ENCODE measurements at places on chromosomes 7 and 10.

DNA sequence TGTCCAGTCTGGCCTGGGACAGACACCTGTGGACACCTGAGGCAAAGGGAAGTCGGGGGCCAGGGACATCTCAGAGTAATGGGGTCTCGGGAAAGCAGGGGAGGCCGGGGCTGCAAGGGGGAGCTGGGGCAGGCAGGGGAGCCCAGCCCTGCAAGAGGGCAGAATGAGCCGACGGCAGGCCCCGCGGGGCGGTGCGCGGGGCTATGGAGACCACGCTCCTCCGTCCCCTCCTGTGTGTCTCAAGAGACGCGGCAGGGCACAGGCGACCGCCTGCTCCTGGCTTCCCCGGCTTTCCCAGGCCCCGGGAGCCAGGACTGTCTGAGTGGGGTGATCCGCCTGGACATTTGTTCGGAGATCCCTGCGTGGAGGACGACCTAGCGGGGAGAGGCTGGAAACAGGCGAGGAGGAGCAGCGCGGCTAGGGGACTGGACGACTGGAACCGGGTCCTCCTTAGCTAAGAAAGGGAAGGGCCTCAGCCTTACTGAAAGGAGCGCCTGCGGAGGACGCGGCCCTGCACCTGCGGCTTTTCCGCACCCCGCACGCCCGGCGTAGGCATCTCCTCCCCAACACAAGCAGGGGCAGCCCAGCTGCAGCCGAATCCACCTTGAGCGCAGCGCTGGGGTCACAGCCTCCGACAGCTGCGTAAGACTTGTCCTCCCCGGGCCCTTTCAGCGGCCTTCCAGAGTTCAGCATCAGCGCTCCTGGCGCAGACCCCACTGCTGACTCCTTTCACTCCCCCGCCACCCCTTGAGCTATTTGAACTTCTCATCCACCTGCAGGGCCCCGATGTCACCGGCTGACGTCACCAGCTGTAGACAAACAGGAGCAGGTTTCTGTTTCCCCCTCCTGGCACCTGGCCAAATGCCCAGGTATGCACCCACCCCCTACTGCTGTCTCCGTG lies 176.4 kb downstream of the ZNF248 start:
- no peak for DNase-seq

DNA sequence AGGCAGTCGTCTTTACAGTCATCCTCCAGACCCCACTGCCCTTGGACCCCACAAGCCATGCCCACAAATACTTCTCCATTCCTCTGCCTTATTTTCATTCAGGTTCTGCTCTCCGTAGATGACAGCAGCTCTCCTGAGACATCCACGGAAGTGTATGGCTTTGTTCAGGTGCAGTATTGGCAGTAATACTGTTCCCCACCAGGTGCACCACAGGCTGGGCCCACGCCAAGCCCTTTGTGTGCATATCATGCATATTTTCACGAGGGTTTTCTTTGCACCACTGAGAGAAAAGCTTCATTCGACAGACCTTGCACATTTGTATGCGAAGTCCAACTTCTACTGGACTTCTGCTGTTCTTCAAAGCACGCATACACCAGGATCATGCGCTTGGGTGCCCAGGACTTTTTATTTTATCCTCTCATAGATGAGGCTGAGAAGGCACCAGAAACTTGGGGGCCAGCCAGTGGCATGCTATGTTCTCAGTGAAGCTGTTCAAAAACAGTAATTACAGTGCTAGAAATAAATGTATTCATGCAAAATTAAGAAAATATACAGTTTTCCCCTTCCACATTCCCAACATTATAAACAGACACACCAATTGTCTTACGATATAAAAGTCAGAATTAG lies 37.8 kb upstream of the PITRM1 start:
- DNase-seq: no peak

DNA sequence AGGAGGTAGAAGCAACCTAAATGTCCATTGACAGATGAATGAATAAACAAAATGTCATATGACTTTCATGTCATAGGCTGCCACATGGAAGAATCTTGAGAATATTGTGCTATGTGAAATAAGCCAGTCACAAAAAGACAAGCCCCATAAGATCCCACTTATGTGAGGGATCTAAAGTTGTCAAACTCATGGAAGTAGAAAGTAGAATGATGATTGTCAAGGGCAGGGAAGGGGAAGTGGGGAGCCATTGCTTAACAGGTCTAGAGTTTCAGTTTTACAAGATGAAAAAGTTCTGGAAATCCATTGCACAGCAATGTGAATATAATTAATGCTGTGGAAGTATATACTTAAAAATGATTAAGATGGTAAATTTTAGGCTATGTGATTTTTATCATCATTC lies 229.3 kb upstream of the KMT2E start:
- DNase-seq: no peak

GRCh38 chr7:130793855-130794618 lies 60.0 kb upstream of the KLF14 start:
- DNase-seq: no peak

GRCh38 chr10:80582286-80582960 lies 44.7 kb downstream of the SH2D4B start:
- no peak for DNase-seq

- peak; percentile 23 for DNase-seq
Observed at GRCh38 chr10:73647211-73647874, 6.1 kb upstream of the MYOZ1 start.

- DNase-seq: no peak
Observed at GRCh38 chr7:131250331-131250730, 77.3 kb upstream of the MKLN1 start.

DNA sequence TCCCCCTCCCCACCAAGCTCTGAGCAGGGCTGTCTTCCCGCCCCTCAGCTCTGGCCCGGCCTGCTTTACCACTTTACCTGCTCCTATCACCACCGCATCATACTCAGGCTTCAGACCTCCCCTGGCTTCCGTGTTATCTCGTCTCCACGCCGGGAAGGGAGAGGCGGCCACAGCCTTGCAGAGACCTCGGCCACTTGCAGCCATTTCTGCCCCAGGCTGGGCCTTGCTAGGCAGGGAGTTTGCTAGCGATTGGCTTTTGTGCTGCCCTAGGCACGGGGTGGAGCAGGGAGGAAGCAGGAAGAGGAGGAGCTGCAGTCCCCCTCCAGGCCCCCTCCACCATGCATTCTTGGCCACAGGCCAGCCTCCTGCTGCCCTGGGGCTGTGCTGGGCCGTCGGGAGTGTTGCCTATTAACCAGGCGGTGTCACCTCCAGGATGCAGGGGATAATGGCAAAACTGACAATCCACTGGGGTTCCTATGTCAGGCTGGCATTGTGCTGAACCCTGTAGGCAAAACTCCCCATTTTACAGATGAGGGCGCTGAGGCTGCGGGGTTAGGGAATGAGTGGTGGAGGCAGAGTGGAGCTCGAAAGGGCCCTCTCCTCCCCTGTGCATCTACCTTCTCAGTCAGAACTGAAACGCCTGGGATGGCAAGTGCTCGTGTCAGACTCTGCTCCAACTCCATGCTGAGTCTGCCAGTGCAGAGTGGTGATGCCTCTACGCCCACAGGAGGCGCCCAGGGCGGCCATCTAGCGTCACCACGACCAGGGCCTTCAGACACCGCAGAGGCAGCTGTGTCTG lies at the start of gene PYROXD2:
Gene PYROXD2 (minus strand): TSS at position 251 of the 799 bp plus-strand sequence. CDS start 47 bp downstream, at position 204.
- DNase-seq: peak; percentile 45

GRCh38 chr7:22846961-22847360 lies 24.3 kb upstream of the TOMM7 start:
- DNase-seq: no peak

- DNase-seq: peak; percentile 39
Observed at GRCh38 chr10:96043893-96044715, 721 bp downstream of the CCNJ start.

DNA sequence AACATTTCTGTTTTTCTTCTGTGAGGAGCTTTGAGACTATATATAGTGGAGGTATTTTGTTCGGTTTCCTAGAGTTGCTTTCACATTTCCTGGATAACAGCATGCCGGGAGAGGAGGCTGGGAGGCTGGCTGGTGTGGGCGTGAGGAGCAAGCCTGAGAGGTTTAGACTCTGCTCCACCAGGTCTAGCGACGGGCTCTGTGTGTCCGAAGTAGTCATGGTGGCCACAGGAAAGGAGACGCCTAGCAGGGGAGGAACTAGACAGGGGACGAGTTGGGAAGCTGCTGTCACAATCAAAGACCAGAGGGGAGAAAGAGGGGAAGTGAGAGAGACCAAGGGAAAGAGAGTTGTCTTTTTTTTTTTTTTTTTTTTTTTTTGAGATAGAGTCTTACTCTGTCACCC lies 19.6 kb downstream of the PTPRE start:
- no peak for DNase-seq

GRCh38 chr10:3531670-3532069 lies 253.3 kb downstream of the KLF6 start:
- no peak for DNase-seq

- DNase-seq: no peak
Observed at GRCh38 chr10:96122824-96123223, 7.3 kb upstream of the ZNF518A start.

DNA sequence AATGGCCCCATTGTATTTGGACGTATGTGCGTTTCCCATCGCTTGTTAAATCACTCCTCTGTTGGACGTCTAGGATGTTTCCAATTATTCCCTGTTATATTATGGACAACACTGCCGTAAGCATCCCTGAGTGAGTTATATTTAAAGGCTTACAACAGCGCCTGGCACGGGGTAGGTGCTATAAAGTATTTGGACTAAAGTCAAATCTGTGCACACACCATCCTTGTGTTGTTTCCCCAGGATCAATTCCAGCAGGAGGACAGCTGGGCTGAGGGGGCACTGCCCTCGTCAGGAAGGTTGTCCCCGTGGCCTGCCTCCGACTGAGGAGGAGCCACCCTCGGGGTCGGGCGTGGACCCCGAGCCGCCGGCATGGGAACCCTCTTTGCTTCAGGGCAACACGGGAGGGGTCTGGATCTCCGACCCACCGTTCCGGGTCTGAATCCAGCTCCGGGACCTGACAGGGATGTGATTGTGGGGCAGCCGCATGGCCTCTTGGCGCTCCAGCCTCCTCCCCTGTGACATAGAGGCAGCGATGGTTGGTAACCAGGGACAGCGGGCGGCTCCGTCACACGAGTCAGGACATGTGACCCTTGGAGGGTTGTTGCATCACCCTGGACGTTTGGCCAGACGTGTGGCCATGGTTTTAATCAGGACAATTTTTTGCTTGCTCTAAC lies 1.5 kb upstream of the JAKMIP3 start:
- no peak for DNase-seq

DNA sequence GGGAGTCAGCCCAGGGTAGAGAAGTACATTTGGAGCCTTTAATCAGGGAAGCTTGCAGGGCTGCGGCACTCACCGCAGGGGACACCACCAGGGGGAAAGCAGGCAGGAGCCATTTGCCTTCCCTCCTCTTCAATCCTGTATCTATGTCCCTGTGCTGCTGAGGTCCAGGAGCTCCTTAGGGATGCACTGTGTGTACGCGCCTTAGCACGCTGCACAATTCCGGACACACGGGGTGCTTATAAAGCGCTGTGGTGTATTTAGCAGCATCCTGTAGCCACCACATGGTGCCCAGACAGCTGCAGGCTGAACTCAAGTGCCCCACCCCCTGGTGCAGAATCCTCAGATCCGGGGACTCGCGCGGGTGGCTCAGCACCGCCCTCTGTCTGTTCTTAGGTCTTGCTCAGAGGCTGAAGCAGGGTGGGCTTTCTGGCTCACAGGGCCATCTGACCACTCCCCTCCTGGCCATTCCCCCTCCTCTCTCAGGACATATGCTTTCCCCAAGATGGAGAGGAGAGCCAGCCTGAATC lies 421.4 kb downstream of the SDK1 start:
- no peak for DNase-seq

DNA sequence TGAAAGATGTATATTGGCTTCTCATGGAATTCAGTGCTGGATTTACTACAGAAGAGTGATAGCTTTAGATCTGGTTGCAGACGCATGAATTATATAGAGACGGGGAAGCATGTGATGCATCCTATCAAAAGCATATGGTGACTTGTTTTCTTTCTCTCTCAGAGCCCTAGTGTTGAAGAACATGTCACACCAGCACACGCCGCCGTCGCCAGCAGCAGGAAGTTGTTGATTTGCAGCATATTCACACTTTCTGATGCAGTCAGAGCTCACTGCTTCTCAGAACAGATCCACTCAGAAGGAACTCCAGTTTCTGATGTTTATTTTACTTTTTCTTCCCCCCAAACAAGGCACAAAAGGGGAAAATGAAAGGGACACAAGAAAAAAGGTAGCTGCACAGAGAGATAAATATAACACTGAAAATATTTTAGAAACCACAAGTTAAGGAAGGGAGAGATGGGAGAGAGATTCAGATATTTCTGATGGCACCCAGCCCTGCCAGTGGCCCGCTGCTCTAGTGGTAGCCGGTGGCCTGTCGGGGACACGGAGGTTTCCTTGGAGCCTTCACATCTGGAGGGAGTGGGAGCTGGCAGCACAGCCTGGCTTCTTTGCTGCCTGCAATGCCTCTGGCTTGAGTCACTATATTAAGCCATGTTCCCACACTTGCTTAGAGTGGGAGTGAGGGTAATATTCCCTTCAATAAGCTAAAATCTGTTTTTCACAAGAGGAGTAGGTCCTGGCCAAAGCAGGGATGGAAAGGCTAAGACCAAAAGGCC lies 123.2 kb downstream of the NRP1 start:
- DNase-seq: no peak

DNA sequence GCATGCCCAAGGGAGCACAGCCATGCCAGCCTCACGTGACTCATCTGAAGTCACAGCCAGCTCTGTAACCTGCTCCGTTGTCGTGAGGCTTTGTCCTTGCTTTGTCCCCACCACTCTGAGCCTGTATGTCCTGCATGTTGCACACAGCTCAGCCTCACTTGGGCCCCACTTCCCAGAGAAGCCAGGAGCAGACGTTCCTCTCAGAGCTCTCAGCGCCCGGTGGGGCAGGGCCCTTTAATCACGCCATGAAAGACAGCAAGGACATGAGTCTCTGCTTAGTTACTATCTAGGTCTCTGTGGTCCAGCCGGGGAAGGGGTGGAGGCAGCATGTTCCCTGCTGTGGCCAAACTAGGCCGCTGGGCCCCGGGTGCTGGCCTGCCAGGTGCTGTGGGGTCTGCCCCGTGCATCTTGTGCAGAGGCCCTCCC lies 127.4 kb upstream of the FAM20C start:
- DNase-seq: no peak

- peak; percentile 6 for DNase-seq
Observed at GRCh38 chr10:131183546-131184045, 127.9 kb downstream of the TCERG1L start.

DNA sequence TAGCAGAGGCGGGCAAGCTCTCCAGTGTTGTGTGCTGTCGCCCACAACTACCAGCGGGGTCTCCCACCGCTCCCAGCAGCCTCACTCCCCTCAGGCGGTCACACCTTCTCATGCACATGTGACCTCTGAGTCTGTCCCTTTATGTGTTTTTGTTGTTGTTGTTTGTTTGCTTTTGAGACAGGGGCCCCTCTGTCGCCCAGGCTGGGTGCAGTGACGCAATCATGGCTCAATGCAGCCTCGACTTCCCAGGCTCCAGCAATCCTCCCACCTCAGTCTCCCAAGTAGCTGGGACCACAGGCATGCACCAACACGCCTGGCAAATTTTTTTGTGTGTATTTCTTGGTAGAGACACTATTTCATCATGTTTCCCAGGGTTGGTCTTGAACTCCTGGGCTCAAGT lies 1.5 kb downstream of the CPSF4 start:
- no peak for DNase-seq

GRCh38 chr10:31083765-31084184 lies 52.1 kb upstream of the ZNF438 start:
- DNase-seq: no peak

- DNase-seq: no peak
Observed at GRCh38 chr7:40649247-40649646, 514.4 kb downstream of the SUGCT start.

GRCh38 chr10:57785546-57785945 lies 482.1 kb downstream of the IPMK start:
- DNase-seq: no peak

GRCh38 chr7:44498230-44498954 lies 7.9 kb upstream of the NUDCD3 start:
- no peak for DNase-seq

Data from progenitor cell of endocrine pancreas (in vitro differentiated cells).